Activated CD8-positive, alpha-beta T cell treated with anti-CD3 and anti-CD28 coated beads, Interleukin-2, amount 10 ng/mL, durations not matched to agents 7 days and 5 days (primary cell): ENCODE measurements at places on chromosomes 7 and 10. TPM values are rescaled to one million over a fixed set of nuclear protein-coding genes. Genes with fewer than 3 reads are reported as not detected.

Gene IL2RA
- total RNA-seq, result 177 TPM

Gene TAS2R4
- 0.74 TPM for total RNA-seq

Gene NFE2L3
- 10.4 TPM for total RNA-seq

Gene NXPH1
- not detected for total RNA-seq

Gene SBDS
- 40.1 TPM for total RNA-seq

Gene LSM5
- 94.4 TPM for total RNA-seq

Gene LRIT1
- not detected for total RNA-seq

Gene SP8
- not detected for total RNA-seq

Gene PODXL
- total RNA-seq, result 1.3 TPM

Gene PTPN20
- total RNA-seq, result not detected

DNA sequence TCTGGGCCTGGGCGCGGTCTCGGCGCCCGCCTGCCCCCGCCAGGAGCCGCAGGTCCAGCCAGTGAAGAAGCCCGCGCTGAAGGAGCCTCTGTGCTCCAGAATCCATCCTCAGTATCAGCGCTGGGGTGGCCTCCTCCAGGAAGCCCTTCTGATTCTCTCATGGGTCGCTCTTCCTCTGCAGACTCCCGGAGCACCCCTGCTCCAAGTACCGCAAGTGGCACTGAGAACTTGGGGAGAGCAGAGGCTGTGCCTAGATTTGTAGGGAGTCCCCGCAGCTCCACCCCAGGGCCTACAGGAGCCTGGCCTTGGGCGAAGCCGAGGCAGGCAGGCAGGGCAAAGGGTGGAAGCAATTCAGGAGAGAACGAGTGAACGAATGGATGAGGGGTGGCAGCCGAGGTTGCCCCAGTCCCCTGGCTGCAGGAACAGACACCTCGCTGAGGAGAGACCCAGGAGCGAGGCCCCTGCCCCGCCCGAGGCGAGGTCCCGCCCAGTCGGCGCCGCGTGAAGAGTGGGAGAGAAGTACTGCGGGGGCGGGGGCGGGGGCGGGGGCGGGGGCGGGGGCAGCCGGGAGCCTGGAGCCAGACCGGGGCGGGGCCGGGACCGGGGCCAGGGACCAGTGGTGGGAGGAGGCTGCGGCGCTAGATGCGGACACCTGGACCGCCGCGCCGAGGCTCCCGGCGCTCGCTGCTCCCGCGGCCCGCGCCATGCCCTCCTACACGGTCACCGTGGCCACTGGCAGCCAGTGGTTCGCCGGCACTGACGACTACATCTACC lies at the start of gene ALOX5:
TSS of gene ALOX5 (plus strand) at position 641 of the 774 bp plus-strand sequence. CDS start at position 705, 64 bp downstream.
- peak within 1 kb of the TSS; percentile 52 for H3K27ac ChIP-seq
- peaks cover 27% of the 10 kb centered on the region for H3K4me1 ChIP-seq
- peak; percentile 53 for DNase-seq

GRCh38 chr10:19728376-19728775 lies 87.9 kb upstream of the PLXDC2 start:
- H3K27ac ChIP-seq, result no peak overlapping the region
- H3K4me1 ChIP-seq, result no peaks in the 10 kb centered on the region
- no peaks in the 10 kb centered on the region for H3K36me3 ChIP-seq
- DNase-seq, result no peak
- no peaks in the 10 kb centered on the region for H3K27me3 ChIP-seq

DNA sequence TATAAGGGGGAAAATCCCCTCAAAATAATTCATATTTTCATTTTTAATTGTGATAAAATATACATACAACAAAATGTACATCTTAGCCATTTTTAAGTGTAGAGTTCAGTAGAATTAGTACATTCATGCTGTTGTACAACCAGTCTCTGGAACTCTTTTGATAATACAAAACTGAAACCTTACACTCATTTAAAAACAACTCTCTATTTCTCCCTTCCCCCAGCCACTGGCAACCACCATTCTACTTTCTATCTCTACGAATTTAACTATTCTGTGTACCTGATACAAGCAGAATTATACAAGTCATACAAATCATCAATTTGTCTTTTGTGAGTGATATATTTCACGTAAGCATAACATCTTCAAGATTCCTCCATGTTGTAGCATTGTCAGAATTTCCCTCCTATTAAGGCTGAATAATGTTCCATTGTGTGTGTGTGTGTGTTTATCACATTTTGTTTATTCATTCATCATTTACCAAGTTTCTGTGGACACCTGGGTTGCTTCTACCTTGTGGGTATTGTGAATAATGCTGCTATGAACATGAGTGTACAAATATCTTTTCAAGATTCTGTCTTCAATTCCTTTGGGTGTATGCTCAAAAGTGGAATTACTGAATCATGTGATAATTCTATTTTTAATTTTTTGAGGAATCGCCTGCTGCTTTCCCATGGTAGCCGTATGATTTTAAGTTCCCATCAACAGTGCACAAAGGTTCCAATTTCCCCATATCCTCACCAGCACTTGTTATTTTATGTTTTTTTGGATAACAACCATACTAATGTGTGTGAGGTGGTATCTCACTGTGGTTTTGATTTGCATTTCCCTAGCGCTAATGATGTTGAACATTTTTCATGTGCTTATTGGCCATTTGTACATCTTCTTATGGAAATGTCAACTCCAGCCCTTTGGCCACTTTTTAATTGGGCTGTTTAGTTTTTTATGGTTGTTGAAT lies 4.7 kb upstream of the EBLN1 start:
- peaks cover 2% of the 10 kb centered on the region for H3K36me3 ChIP-seq
- H3K27me3 ChIP-seq, result peaks cover 12% of the 10 kb centered on the region
- no peak for DNase-seq
- H3K4me3 ChIP-seq, result no peak overlapping the region
- H3K27ac ChIP-seq, result no peak overlapping the region

- no peaks in the 10 kb centered on the region for H3K36me3 ChIP-seq
- no peaks in the 10 kb centered on the region for H3K4me1 ChIP-seq
- DNase-seq, result no peak
- peaks cover 29% of the 10 kb centered on the region for H3K27me3 ChIP-seq
Observed at GRCh38 chr10:35300063-35300699, 36.1 kb upstream of the CCNY start.

DNA sequence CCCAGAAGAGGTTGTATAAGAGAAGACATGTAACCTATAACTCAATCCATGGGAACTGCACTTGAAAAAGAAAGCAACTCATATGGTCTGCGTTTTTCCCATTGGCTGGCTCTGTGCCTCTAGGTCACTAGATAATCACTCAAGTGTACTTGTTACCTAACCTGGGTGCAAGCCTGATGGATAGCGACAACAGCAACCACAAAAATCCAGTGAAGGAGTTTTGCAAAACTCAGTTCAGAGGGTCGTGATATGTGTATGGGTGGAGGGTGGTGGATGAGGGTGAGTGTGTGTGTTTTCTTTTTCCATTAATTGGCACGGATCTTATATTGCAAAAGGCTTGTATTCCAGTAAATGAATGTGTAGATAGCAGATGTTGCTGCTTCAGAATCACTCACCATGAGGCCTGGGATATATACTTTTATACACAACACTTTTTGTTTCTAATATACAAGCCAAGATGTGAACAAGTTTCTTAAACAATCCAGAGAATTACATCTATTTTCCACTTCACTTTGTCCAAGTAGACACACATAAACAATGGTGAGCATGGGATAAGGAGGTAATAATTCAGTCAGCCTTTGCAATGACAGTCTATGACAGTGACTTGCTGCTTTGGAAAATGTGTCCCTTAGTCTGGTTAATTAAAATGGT lies 286.9 kb upstream of the DKK1 start:
- H3K36me3 ChIP-seq, result no peaks in the 10 kb centered on the region
- H3K27ac ChIP-seq, result no peak overlapping the region
- no peak for DNase-seq
- no peaks in the 10 kb centered on the region for H3K27me3 ChIP-seq
- no peaks in the 10 kb centered on the region for H3K4me1 ChIP-seq

GRCh38 chr10:22597138-22597537 lies 117.2 kb downstream of the PIP4K2A start:
- H3K27me3 ChIP-seq, result no peaks in the 10 kb centered on the region
- peaks cover 74% of the 10 kb centered on the region for H3K4me1 ChIP-seq
- DNase-seq, result peak; percentile 46
- no peak overlapping the region for H3K4me3 ChIP-seq

DNA sequence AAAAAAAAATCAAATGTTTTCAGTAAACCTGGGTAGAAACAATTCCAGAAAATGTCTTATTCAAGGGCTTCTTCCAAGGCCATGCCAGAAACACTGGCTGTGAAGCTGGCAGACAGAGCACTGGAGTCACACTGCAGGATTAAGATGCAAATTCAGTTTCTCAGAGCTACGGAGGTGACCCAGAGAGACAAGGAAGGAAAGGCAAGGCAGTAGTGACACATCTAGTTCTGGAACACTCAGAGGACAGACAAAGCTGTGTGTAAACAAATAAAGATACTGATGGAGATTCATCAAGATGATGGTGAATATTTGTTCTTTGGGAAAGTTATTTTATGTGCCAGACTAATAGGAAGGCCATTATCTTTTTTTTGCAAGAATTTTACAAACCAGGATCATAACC lies 608.3 kb upstream of the C7orf33 start:
- no peak overlapping the region for H3K4me3 ChIP-seq
- no peak overlapping the region for H3K27ac ChIP-seq
- no peaks in the 10 kb centered on the region for H3K4me1 ChIP-seq
- DNase-seq, result no peak
- no peaks in the 10 kb centered on the region for H3K36me3 ChIP-seq

DNA sequence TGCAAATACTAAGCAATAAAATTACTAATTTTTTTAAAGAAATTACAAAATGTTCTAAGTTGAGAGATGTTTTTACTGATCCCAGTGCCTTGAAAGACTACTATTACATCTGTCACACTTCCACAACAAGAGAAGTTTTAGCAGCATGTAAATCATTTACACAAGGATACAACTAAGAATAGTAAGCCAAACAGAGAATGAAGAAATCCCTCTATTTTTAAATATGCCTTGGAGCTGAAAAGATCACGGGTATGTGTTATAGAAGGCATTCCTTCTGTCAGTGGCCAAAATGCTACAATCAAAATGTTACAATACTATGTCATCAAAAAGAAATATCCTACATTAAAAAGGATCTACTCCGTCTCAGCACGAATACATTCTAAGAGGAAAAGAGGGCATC lies 52.6 kb downstream of the LARP4B start:
- peaks cover 44% of the 10 kb centered on the region for H3K36me3 ChIP-seq
- no peaks in the 10 kb centered on the region for H3K4me1 ChIP-seq
- H3K4me3 ChIP-seq, result no peak overlapping the region

- H3K36me3 ChIP-seq, result no peaks in the 10 kb centered on the region
- DNase-seq, result no peak
- no peaks in the 10 kb centered on the region for H3K27me3 ChIP-seq
- H3K4me1 ChIP-seq, result no peaks in the 10 kb centered on the region
- no peak overlapping the region for H3K27ac ChIP-seq
- no peak overlapping the region for H3K4me3 ChIP-seq
Observed at GRCh38 chr10:33893506-33893905, 559.0 kb upstream of the NRP1 start.

DNA sequence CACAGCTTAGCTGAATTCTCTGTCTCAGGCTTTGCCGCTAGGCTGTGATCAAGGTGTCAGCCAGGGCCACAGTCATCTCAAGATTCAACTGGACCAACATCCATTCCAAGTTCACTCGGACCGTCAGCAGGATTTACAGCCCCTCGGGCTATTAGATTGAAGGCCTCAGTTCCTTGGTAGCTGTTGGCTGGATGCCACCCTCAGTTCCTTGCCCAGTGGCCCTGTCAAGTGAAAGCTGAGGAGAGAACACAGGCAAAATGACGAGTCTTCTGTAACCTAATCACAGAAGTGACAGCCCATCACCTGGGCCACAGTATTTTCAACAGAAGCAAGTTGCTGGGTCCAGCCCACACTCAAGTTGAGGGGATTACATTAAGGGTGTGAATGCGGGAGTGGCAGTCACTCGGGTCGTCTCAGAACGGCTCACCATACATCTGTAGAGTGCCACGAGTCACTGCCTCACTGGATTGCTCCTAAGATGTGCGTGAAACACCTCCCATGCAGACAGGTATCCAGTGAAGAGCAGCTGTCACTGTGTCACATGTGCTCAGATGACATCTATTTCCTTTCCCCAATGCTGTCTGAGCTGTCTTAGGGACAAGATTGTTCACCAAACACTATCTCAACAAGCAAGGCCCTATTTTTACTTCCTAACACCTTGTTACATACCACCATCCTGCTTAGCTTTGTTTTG lies 78.9 kb upstream of the PRLHR start:
- no peak overlapping the region for H3K4me3 ChIP-seq
- peaks cover 3% of the 10 kb centered on the region for H3K36me3 ChIP-seq
- H3K27ac ChIP-seq, result peak overlapping the region; percentile 35
- no peak for DNase-seq
- no peaks in the 10 kb centered on the region for H3K27me3 ChIP-seq

GRCh38 chr7:159102681-159103381 lies 41.8 kb downstream of the VIPR2 start:
- DNase-seq, result no peak
- H3K27me3 ChIP-seq, result no peaks in the 10 kb centered on the region
- H3K4me1 ChIP-seq, result no peaks in the 10 kb centered on the region
- no peaks in the 10 kb centered on the region for H3K36me3 ChIP-seq
- no peak overlapping the region for H3K27ac ChIP-seq

- peaks cover 57% of the 10 kb centered on the region for H3K27me3 ChIP-seq
Observed at GRCh38 chr7:44366986-44367385, 41.6 kb upstream of the CAMK2B start.

GRCh38 chr7:80373429-80374032 lies 138.3 kb downstream of the GNAT3 start:
- no peak overlapping the region for H3K4me3 ChIP-seq
- H3K27ac ChIP-seq, result no peak overlapping the region
- no peaks in the 10 kb centered on the region for H3K4me1 ChIP-seq

DNA sequence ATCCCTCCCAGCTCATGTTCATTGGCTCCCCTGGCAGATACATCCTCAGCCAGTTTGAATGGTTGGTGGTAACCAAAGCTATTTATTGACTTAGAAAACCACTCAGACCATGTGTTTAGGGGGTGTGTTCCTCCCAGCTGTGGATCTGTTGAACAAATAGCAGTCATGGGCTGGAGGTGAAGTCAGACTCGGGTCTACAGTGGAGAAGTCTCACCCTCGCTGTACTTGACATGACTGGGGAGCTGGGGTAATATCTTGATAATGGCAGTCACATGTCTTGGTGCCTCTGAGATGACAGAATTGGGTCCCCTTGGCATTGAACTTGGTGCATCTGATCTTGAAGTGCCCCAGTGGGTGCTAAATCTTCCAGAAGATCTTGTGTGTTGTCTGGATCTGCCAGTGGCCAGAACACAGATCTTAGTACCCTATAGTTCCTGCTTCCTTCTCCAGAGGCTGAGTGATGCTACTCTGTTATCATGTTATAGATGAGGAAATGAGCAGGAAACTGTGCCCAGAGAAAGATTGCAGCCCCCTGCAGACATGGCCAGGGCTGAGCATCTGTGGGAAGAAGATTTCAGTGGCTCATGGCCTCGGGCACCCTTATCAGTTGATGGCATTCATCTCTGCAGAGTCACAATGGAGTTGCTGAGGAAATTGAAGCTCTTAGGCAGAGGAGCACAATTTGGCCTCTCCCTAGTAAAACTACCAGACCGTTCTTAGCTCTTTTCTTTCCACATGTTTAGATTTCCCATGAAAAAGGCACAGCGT lies 50.4 kb downstream of the ADRA2A start:
- H3K4me1 ChIP-seq, result no peaks in the 10 kb centered on the region
- H3K27ac ChIP-seq, result no peak overlapping the region
- no peaks in the 10 kb centered on the region for H3K36me3 ChIP-seq
- no peak overlapping the region for H3K4me3 ChIP-seq

- no peaks in the 10 kb centered on the region for H3K36me3 ChIP-seq
- no peaks in the 10 kb centered on the region for H3K4me1 ChIP-seq
- H3K27ac ChIP-seq, result no peak overlapping the region
- H3K4me3 ChIP-seq, result no peak overlapping the region
- no peak for DNase-seq
- H3K27me3 ChIP-seq, result peaks cover 8% of the 10 kb centered on the region
Observed at GRCh38 chr7:22319424-22320403, 37.2 kb downstream of the RAPGEF5 start.
